ENCODE measurements at places on chromosomes 11 and 22.

DNA sequence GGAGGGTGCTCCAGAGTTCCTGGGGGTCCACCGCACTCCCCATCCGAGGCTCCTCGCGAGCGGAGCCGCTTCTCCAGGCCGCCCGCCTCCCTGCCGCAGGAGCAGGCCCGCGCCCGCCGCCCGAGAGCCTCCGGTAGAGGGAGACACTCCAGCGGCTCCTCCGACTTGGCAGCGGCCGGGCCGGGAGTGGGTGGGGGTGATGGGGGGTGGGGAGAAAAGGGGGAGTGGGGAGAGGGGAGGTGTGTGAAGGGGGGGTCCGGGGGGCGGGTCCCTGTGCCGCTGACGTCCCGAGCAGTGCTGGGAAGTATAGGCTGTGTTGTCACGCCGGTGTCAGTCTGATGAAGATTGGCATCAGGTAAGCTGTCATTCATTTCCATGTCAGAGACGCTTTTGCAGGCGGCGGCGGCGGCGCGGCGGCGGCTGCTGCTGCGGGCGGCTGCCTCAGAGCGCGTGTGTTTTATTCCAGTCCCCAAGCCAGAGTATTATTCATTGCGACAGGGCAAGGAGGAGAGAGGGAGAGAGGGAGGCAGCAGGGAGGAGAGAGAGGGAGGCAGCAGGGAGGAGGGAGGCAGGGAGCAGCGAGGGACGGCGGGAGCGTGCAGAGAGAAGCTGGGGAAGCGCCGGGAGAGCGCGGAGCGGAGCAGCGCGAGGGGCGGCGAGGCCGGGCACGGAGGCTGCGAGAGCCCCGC is at the start of gene PKNOX2:
Gene PKNOX2 (plus strand): TSS at position 330 of the 689 bp plus-strand sequence. CDS start 186,555 bp downstream, outside the sequence.
- peak; percentile 52 for DNase-seq

DNA sequence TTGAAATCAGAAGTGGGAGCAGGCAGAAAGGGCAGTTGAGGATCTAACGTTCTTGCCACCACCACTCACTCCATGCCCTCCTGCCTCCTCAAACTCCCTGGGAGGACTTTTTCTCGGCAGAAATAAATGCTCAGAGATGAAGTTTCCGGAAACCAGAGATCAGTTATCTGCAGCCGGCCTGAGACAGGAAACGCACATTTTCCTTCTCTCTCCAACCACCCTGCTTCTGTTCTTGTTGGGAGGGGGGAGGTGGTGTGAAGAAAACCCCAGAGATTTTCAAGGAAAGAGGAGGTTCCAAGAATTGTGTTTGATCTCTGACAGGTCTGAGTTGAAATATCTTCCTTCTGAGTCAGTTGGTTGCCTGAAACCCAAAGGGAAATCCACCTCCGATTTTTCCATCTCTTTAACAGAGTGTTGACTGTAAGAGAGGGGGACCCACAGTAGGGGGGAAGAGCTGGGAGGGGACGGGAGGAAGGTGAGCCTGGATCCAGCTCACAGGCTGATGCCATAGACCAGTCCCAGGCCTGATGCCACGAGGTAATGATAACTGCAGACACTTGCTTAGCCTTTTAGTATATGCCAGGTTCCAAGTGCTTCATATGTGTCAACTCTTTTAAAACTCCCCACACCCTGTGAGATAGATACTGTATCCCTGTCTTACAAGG is 100.8 kb downstream of the TRAF6 start:
- peak; percentile 46 for DNase-seq

GRCh38 chr11:22165759-22166513 is 26.9 kb upstream of the ANO5 start:
- no peak for DNase-seq

DNA sequence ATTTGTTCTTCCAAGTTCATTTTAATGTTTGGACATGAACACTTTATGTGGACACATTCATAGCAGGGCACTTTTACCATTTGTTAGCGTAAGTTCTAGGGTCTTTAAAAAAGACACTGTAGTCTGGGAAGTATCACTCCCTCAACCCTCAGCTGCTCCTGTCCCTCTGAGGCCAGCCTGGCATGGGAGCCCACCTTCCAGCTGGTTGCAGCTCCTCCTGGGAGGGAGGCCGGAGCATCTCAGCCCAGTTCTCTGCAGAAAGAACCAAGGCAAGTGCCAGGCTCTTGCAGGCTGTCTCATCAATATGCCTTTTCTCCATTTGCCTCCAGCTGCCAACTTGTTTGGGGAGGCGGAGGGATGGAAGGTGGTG is 150.6 kb downstream of the OPCML start:
- DNase-seq, result no peak

GRCh38 chr22:26592421-26592891 is 2.5 kb upstream of the TPST2 start:
- DNase-seq, result peak; percentile 65

DNA sequence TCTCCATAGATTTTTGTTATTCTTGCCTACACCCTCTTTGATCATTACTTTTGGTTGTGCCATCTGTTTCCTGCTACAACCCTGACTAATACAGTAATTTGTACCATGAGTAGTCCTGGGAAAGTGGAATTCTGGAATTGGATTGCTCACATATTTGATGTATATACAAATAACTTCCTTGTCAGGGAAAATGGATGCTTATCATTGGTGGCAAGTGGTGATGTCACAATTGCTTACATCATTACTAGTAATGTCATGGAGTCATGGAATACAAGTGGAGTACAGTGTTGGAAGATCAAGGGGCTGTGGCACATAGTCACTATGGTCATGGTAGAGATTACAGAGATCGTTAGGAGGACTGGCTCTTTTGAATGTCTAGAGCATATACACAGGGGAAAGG is 24.4 kb downstream of the AASDHPPT start:
- DNase-seq, result no peak

DNA sequence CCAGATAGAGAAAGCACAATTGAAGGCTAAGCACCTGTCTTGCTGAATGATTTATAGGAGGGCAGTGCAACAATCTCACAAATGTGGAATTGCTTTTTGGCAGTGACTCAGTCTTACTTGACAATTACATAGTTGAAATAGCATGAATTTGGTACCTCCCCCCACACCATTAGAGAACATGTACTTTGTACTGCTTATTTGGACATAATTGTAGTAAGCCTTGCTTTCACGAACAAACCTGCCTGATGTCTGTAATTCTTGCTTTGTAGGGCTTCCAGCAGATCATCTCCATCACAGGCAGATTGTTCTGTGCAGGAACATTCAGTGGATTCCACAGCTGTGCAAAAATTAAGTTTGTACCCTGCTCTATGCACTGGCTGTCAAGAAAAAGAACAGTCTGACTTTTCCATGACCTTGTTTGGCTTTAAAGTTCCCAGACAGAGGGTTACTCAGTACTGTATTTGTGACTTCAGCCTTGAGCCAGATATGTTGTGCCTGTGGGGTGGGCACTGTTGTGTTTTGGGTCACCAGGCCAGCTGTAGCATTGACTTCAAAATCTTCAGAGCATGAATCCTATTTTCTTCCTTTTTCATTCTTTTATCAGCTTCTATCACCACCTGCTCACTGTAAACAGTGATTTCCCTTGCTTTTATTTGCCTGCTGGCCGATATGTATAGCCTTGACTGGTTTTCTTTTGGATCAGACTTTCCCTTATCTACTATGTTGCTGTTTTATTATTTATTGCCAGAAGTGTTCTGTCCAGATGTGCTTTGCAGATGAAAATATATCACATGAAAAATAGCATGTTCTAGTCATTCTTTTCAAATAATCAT is 941.0 kb upstream of the CHORDC1 start:
- no peak for DNase-seq

DNA sequence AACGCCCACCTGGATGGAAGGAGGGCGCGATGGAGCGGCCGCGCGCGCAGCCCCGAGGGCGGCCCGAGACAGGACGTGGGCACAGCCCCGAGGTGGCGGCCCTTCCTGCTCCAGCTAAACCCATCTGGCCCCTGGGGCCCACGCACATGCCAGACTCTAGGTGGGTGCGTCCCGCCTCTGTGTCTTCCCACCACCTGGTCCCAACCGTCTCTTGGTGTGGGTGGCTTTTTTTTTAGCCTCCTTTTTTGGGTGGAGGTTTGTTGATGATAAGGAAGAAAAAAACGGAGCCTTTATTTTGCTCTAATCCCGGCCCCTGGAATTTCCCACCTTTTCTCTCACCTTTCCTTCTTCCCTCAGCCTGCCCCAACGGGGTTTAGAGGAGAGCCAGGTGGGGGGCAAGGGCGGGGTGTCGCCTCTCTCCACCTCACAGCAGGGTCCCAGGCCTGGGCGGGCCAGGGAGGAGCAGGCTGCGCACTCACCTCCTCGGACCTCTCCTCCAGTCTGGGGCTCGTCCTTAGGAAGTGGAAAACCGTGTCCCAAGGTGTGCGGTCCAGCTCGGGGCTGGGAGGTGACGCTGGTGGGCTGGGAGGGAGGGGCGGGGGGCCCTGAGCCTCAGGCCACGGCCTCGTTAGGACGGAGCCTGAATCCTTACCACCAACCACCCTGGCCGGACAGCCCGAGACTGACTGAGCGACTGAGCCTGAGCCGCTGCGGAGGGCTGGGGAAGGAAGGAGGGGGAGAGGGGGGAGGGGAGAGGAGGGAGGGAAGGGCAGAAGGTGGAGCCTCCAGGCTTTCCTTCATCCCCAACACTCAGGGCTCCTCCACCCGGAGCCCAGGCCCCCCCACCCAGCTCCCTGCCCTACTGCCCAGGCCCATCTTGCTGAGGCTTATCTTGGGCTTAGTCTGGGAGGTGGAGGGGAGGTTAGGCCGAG is at the start of gene SOX10:
Gene SOX10 (minus strand): TSS at position 696 of the 932 bp plus-strand sequence. CDS start 771 bp downstream, outside the sequence.
- no peak for DNase-seq

DNA sequence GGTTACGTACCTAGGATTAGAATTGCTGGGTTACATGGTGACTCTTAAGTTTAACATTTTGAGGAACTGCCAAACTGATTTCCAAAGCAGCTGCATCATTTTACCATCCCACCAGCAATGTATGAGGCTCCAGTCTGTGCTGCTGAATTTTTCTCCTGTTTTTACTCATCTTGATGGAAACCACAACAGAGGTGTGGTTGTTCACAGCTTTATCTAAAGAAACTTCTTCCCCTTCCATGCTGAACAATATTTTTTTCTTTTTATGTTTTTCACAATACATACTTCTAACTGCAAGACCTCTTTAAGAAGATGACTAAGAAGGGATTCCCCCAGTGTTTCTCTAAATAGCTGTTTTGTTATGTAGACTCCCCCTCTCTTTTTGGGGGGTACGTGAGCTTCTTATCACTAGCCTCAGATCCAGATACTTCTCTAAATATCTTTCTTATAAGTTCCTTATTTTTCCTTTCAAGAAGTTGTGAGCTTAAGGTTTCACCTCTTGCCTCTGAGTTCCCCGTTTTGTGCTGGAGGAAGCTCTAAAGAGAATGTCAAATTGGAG is 24.0 kb downstream of the TCP11L1 start:
- peak; percentile 4 for DNase-seq

GRCh38 chr11:134636071-134636470 is 224.0 kb upstream of the B3GAT1 start:
- DNase-seq, result no peak

GRCh38 chr11:76823481-76824028 is 37.2 kb upstream of the ACER3 start:
- no peak for DNase-seq

GRCh38 chr11:80167766-80168165 is 726.9 kb upstream of the TENM4 start:
- DNase-seq, result no peak

- peak; percentile 20 for DNase-seq
Measured at GRCh38 chr11:110026858-110027626, 66.2 kb upstream of the ZC3H12C start.

- DNase-seq, result peak; percentile 51
Measured at GRCh38 chr22:36860821-36861659, at the start of gene NCF4. Gene NCF4 (plus strand): TSS chr22:36861006. CDS start chr22:36861172, 166 bp downstream.

DNA sequence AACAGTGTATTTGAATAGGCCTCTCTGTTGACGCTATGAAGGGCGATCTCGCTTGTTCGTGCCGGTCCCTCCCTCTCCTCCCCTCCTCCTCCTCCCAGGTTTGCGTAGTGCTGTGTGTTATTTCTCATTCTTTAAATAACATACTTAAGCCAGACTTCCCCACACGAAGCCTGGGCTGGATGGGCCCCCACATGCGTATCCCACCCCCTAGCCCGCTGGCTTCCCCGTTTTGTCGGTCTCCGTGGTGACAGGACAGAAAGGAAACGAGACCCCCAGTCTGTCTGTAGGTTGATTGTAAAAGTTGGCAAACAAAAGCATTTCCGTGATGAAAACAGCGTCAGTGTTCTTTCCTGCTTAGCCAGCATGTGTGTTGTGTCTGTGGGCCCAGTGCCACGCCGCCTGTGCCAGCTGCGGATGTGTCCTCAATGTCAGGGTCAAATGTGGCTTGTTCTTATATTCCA is 27.3 kb downstream of the FAM118A start:
- DNase-seq, result no peak

DNA sequence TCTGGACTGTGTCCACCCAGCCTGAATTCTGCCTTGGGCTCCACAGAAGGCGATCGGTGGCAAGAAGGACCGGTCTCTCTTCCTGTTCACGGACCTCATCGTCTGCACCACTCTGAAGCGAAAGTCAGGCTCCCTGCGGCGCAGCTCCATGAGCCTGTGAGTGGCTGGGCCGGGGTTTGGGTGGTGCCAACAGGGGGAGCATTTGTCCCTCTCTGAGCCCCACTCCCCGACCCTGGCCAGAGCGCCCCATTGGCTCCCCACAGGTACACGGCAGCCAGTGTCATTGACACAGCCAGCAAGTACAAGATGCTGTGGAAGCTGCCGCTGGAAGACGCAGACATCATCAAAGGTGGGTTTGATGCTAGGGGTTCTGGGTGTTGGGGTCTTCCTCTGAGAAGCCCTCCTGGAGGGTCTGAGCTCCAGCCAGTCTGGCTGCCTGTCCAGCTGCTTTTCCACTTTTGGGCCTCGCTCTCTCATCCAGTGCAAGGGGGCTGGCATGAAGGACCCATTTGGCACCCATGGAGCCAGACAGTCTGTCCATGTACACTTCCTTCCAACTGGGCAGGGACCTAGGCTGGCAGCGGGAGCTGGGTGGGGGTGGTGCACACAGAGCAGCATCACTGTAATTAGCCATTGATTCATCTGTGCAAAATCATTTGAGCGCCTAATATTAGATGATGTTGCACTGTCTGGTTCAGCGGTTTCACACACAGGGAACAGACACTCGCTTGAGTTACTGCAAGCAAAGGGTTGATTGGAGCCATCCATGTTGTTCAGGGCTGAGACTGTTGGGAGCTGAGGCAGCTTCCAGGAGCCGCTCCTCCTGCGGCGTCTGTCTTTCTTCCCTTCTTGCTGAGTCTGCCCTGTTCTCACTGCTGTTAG is 19.0 kb upstream of the RELT start:
- no peak for DNase-seq

DNA sequence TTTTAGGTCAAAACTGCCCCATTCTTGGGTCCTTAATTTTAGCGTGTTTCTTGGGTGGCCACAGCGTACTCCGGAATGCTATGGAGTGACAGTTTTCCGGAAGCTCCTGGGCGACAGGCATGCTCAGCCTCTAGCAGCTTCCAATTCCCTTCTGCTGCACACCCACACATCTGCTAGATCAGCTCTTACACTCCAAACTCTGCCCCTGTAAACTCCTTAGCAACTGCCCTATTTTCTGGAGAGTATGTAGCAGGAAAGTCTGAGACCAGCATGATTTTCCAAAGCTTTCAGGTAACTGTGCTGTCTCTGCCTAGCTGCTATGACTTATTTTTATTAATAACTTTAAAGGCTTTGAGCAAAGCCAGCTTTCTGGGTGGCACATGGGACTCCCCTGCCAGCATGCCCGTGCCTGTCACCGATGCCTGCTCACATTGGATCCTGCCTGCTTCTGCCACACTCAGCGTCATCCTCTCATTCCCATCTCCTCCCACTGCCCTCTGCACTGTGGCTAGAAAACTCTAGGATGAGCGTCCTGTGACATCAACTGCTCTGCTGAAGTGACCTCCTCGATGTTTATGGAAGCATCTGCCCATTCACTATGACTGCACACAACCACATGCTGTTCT is 17.3 kb downstream of the TOLLIP start:
- no peak for DNase-seq
